ENCODE measurements at places on chromosomes 2 and 18.
A peak's percentile ranks its signal among the peaks of the same experiment; 100 is the strongest.

DNA sequence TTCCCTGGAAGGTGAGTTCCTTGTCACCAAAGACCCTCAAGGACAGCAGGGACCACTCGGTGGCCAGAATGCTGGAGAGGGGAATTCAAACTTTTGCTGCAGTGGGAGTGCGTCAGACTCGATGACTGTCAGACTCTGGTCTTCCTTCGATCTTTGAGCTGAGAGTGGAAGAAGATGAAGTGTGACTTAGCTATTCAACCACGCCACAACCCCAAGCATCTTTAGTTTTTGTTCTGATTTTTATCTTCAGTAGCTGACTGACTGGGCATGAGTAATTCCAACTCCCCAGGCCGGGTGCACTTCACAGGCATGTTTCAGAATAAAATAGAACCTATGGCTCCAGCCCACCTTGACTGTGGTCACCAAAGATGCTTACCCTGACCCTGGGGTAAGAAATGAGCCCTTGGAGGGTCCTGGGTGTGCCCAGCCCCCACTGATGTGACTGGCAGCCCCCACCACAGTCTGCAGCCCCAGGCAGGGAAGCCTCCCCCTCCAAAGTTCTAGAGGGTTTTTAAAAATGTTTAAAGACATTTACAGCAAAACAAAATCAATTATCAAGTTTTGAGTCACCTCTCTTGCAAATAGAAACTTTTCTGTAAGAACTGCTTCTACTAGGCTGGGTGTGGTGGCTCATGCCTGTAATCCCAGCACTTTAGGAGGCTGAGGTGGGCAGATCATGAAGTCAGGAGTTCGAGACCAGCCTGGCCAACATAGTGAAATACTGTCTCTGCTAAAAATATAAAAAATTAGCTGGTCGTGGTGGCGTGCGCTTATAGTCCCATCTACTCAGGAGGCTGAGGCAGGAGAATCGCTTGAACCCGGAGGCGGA, 24.9 kb upstream of the YWHAQ start:
- DNase-seq: peak; percentile 91

GRCh38 chr2:62884514-62884913, 166.1 kb upstream of the OTX1 start:
- no peak for DNase-seq

DNA sequence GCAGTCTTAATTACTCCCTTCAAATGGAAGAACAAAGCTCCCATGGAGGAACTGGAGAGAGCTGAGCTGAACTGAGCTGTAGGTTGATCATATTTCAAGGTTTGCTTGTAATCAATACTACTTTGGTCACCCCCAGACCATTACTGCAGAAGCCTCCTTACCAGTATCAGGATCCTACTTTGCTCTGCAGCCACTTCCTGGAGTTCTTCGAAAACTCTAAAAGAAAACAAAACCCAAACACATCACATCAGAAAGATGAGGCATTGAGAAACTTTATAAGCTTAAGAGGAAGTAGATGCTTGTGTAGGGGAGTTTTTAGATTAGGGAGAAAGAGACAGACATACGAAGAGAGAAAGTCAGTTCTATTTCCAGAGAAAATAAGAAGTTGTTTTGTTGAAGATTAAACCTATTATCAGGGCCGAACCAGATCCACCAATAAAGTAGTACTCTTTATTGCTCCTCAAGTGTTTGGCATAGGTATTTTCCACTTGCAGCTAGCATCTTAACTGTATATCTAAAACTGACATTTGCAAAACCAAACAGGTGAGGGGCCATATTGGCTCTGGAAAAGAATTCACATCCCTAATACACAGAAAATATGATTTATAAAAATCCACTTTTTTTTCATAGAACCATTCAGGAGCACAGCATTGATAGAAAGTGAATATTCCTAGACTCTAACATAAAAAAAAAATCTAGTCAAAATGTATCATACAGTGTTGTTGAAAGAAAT, 166.9 kb upstream of the KLF7 start:
- peak; percentile 27 for DNase-seq

DNA sequence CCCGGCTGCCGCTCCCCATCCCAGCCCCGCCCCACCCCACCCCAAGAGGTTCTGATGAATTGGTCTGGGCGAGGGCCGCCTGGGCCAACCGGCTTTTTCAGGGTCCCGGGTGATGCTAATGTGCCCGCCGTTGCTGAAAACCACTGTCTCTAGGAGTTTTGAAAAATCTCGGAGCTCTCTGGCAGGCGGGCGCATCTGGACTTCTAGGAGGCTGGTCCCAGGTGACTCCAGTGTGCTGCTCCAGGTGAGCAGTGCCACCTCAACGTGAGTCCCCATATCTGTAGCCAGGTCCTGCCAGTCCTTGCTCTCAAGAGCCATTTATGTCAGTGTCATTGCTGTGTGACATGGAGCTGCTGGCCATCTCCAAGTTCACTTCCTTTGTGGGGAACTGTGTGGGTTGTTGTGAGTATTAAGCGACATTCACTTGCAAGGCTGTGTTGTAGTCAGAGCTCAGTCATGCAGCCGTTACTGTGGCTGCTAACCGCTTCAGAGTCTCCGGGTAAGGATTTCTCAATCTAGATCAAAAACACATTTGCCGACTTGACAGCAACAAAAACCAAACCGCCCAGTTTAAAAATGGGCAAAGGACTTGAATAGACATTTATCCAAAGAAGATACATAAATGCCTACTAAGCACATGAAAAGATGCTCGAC, at the start of gene RFX8:
RFX8 (minus strand) TSS at position 382 of the 654 bp plus-strand sequence. CDS start 8,264 bp downstream, outside the sequence.
- DNase-seq: peak; percentile 91

- DNase-seq: no peak
These were observed 26.4 kb downstream of the COBLL1 start for GRCh38 chr2:164815071-164815793.

DNA sequence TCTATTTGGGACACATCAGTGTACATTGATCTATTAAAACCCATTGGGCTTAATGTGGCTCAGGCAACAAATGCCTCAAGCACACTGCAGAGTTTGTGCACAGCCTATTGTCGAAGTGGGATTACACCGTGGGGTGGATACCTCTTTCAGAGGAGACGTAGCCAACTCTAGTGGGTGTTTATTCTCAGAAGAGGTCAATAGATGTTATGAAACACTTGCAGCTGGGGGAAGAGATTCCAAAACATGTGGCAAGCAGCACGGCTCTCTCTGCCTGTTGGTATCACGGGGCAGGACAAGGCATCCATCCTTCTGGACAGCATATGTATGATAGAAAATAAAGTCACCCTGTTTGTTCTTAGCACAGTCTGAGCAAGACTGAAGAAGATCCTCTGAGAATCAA, 121.4 kb upstream of the COPS8 start:
- no peak for DNase-seq

DNA sequence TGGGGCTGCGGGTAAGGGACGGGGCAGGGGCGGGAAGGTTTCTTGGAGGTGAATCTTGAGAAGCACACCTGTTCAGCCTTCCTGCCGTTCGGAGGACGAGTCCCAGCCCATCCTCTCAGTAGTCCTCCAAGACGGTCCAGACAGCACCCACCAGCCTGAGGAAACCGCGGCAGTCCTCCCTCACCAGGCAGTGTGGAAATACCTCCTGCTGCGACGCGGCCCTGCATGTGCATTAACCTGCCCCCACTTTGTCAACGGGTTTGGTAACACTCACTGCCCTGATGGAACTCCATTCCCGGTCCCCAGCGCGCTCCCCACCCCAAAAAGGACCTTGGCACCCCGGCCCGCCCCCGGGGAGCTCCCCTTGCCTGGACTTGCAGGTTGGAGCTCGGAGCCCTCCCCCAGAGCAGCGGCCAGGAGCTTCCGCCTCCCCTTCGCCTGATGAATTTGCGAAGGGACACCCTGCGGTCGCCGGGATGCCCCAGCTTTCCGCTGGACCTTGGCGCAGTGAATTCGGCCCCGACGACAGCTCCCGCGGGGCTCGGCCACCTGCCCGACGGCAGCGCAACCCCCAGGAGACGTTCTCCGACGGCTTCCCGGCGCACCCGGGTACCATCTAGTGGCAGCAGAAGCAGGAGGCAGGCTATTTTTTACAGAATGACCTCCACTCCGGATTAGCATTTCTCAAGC, 31.5 kb downstream of the ACVR1C start:
- peak; percentile 23 for DNase-seq

- peak; percentile 68 for DNase-seq
These were observed 22.2 kb upstream of the ITSN2 start for GRCh38 chr2:24382363-24383073.

- no peak for DNase-seq
These were observed 46.0 kb downstream of the TNS1 start for GRCh38 chr2:217956586-217957457.

DNA sequence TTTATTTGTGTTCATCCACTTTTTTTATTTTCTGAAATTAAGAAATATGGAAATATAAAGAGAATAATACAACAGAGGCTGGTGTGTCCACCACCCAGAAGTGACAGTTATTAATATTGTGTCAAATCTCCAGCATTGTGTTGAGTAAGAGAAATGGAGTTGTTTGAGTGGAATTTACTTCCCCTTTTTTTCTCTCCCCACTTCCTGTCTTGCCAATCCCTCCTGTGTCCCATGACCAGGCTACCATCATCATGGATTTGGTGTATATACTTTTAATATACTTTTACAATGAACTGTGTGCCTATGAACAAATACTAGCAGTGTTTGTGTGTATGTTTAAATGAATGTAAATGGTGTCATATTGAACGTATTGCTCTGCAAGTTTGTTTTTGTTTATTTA, 276.9 kb upstream of the SKOR2 start:
- DNase-seq: no peak

DNA sequence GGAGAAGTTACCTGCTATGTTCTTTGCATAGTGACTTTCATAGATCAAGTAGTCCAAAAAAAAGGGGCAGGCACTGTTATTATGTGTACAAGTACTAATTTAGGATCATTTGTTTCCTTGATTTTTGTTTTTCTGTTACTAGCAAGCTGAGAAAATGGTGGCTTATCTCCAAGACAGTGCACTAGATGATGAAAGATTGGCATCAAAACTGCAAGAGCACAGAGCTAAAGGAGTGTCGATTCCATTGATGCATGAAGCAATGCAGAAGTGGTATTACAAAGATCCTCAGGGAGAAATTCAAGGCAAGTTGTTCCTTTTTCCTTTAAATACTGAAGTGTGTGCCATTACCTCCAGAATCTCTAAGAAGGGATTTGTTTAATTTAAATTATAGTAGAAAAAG, 19.6 kb upstream of the KCNJ13 start:
- no peak for DNase-seq

- DNase-seq: no peak
These were observed 167.5 kb downstream of the MCFD2 start for GRCh38 chr2:46748121-46748520.

GRCh38 chr18:54181856-54182602, 42.4 kb downstream of the MBD2 start:
- peak; percentile 26 for DNase-seq

DNA sequence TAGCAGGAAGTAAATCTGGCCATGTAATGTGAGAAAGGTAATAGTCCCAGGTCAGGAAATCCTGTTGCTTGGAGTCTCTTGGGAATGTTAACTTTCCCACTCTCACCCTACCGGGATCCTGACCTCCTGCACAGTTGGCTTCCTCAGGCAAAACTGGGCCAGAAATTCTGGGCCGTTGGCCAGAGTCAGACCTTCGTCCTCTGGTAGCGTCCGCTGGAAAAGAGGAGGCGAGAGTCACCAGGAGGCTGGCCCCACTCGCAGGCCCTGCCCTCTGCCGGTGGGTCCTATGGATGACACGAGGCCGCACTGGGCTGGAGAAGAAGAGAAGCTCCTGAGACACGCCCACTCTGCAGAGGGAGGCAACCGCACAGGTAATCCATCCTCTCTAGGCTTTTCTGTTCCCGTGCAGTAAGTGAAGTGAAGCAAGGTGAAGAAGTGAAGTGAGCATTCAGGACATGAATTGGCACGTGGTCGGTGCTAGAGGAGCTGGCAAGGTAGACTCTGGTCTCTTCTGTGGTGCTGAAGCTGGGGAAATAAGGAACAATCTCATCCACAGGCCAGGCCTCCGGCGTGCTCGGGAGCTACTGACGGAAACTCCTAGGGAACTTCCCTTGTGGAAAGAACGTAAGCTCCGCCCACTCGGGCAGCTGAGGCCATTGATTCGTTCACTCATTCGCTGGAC, 182.7 kb upstream of the GLI2 start:
- peak; percentile 53 for DNase-seq

DNA sequence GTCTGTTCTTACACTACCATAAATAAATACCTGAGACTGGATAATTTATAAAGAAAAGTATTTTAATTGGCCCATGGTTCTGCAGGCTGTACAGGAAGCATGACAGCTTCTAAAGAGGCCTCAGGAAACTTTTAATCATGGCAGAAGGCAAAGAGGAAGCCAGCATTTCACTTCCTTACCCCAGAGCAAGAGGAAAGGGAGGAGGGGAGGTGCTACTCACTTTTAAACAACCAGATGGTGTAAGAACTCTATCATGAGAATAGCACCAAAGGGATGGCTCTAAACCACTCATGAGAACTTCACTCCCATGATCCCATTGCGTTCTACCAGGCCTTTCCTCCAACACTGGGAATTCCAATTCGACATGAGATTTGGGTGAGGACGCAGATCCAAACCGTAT, 344.4 kb upstream of the SLC39A10 start:
- no peak for DNase-seq

DNA sequence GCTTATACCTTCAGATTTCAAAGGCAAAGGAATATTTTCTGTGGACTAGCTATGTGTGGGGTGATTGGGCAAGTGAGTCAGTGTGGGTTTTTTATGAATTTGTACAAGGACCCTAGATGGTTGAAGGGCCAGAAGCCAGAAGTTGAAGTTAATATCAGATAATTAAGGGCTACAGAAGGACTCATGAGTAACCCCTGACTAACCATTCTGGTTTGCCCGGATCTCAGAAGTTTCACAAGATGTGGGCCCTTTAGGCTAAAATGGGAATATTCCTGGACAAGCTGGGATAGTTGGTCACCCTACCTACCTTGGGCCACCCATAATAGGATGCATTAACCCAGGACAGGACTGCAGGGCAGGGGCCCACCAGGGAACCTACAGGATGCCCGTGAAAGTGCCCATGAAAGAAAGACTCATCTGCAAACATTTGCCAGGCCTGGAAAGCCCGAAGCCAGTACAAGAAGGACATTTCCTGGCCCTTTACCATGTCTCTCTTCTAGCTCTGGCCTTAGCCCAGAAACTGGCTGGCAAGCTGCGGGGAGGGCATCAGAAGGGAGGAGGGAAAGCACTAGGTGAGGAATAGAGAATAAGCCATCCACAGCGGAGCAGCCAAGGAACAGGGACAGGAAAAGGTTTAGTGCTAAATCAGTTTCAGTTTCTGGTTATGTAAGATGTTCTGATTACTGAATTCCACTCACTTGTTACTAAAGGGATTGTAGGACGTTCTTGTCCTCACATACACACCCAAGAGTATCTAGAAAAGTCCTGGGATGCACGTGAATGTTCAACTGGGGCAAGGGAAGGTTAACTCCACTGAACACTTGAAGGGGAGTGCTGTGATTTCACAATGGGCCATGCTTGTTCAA, 33.6 kb downstream of the GCG start:
- peak; percentile 74 for DNase-seq
